ENCODE measurements at places on chromosomes 5 and 9.

- no peak for DNase-seq
Measured at GRCh38 chr9:16509997-16510396, 360.5 kb downstream of the BNC2 start.

- DNase-seq: no peak
Measured at GRCh38 chr5:139640421-139641115, 7.6 kb upstream of the CXXC5 start.

DNA sequence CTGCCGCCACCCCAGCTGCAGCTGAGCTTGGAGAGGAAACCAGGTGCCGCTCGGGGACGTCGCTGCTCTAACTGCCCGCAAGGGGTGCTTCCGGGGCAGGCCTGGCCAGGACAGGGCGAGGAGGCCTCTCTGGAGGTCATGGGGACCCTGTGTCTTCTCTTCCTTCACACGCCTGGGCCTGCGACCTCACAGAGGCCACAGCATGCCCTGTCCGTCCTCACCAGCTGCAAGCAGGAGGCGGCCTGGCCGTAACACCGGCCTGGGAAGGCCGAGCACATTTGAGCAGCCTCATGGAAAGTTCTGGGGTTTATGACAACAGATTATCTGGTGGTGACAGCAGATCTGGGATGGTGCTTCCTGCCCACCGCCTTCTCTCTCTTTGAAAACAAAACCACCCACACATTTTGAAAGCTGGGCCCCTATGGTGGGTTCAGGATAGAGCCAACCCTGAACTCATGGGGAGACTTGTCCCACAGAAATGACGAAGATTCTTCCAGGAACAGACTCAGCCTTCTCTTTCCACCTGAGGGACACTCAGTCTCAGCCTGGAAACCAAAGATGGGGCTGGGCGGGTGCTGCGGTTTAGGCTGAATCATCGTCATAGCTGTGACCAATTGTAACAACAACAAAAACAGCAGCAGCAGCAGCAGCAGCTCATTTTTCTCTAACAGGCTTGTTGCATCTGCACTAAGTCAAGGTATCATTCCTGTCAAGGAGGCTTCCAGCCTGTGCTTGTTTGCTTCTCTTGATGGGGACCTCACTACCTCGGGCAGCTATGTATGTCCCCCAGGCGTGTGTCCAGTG lies 99.6 kb upstream of the RAPGEF1 start:
- no peak for DNase-seq

DNA sequence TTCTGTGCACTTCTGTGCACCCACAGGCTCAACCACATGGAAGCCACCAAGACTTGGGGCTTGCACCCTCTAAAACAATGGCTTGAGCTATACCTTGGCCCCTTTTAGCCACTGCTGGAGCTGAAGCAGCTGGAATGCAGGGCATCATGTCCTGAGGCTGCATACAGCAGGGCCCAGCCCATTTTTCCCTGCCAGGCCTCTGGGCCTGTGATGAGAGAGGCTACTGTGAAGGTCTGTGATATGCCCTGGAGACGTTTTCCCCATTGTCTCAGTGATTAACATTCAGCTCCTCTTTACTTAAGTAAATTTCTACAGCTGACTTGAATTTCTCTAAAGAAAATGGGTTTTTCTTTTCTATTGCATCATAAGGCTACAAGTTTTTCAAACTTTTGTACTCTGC lies 134.0 kb upstream of the EGFLAM start:
- no peak for DNase-seq

- DNase-seq: no peak
Measured at GRCh38 chr5:6700685-6701355, 12.4 kb upstream of the TENT4A start.

- no peak for DNase-seq
Measured at GRCh38 chr5:17305964-17306725, 88.7 kb downstream of the BASP1 start.

DNA sequence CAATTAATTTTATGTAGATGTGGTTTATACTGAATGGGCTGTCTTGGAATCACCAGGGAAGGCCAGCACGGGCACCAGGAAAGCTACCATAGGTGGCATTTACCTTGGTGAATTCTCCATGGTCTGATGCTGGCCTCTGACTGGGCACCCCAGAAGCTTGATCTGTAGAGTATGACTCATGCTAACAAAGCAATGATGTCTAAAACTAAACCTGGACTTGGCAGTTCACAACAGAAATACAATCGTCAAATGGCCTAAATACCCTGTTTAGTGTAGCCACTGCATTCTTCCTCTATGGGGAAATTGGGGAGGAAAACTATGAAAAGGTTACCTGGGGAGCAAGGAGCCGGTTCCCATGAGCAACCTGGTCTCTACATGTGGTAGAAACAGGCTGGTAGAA lies 98.0 kb downstream of the ATPSCKMT start:
- no peak for DNase-seq

DNA sequence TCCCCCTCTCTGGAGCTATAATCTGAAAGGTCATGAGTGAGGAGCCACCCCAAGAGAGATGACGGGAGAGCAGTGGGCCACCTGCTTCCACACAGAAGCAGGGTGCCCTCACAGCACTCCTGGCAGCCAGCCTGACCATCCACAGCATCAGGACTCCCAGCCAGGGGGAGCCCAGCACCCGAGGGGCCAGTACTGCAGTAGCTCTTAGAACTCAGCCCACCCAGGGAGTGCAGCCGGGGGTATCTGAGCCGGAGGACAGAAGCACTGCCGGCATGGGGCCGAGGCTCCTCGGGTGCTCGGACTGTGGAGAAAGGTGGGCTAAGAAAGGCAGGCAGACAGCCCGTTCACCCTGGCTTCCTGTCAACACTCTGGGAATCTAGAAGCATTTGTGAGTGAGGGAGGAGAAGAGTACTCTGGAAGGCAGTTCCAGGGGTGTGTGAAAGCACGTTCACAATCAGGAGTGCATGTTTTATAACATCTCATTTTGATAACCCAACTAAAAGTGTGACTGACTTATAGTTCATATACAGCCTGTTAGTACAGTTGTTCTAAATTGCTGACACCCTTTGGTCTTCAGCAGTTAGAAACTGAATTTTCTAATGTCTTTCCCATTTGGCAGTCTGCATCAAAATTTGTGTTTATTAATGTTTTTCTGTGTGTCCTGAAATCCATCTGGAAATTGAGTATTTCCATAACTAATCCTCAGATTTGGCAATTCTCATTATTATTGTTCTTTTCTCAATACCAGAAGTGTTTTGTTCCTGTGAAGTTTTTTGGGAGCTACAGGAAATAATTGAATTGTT lies 25.9 kb upstream of the ASPN start:
- no peak for DNase-seq

DNA sequence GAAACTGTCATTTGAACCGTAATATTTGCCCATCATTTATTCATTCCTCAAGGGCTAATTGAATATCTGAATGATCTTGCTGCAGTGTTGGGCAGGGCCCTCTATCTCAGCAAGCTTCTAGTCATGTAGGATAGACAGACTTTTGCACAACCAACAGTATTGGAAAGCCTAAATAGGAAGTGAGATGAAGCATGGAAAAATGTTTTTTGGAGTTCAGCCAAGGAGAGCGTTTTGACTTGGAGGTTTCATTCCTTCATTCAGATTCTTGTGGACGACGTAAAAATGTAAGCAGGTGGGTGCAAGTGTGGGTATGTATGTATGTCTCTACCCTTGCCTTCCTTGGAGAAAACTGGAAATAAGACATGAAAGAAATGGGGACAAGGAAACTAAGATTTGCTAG lies 15.5 kb downstream of the DAPK1 start:
- no peak for DNase-seq

Measured in KBM-7 (cell line).